ENCODE measurements at places on chromosomes 11 and 22.

DNA sequence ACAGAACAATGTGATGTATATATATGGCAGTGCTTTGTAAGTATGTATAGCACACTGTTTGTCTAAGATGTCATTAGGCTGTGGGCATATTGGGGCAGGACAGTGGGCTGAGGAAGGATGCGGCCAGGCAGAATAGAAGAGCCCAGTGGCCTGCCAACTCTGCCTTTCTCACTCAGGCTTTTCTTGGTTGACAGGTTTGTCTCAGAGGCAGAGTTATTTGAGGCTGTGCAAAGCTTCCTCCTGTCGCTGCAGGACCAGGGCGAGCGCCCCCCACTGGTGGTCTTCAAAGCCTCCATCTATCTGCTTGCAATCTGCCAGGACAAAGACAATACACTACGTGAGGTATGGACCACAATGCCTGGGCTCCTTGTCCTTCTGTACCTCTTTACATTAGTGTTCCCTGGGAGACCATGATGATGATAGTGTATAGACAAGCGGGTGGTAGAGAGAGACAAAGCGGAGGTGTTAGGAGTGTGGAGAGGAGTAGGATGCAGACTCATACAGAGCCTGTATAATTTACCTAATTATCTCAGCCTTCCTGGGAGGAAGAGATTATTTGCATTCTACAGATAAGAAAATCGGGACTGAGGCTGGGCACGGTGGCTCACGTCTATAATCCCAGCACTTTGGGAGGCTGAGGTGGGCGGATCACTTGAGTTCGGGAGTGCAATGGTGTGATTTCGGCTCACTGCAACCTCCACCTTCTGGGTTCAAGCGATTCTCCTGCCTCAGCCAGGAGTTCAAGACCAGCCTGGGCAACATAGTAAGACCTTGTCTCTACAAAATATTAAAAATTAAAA lies 37.3 kb upstream of the CCDC134 start:
- no peak for DNase-seq

GRCh38 chr11:128715691-128716561 lies 22.1 kb downstream of the FLI1 start:
- no peak for DNase-seq

GRCh38 chr22:41982865-41983264 lies 13.6 kb downstream of the SEPTIN3 start:
- DNase-seq = no peak

DNA sequence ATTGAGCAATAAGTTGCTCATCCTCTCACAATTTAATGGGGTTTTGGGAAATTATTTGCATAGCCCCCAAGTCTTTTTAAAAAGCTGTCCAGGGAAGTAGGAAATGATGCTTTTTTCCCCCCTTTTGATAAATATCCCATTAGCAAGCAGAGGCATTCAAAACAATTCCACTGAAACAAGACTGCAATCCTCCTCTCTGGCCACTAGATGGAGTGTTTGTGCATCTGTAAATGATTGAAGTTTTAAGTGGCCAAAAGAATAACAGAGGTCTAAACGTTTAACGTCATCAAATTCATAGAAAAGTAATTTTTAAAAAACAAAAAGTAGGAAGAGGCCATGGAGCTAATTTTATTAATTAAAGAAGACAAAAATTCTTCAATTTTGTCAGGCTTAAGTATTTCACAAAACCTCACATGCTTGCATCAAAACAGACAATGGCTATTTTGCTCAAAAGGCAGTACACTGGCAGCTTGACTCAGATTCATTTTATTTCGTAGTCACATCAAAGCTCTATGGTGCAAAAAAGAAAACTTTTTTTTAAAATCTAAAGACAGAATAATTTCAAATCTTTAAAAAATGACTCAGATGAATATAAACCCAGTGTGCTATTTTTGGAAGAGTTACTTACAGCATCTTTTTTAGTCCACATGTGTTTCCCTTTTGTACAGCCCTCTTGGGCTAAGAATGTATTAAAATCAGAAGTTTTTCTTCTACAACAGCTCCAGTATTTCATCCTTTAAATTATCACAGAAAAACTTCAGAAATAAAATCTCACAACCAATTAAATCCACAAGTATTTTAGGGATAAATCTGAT lies 17.8 kb downstream of the CHORDC1 start:
- DNase-seq = no peak
